Epithelial cell of alveolus of lung (primary cell): ENCODE measurements at places on chromosomes 12 and 14. TPM values are rescaled to one million over a fixed set of nuclear protein-coding genes. Genes with fewer than 3 reads are reported as not detected.

The HEBP1 gene
- 11.4 and 32.8 TPM in 2 replicates for total RNA-seq

The SMAGP gene
- total RNA-seq, result 6.6 and 26.0 TPM in 2 replicates

The POTEM gene
- total RNA-seq, result not detected in 2 replicates

The OR4E2 gene
- total RNA-seq, result not detected in 2 replicates

The KRT74 gene
- not detected in 2 replicates for total RNA-seq
